ENCODE measurements at places on chromosomes 1 and 21.

- no peak for DNase-seq
Observed at GRCh38 chr1:28113242-28113572, 24.8 kb upstream of the EYA3 start.

- DNase-seq = no peak
Observed at GRCh38 chr1:180542838-180543145, 16.0 kb upstream of the OVAAL start.

GRCh38 chr1:156439777-156440183 lies 60.8 kb downstream of the MEF2D start:
- no peak for DNase-seq

DNA sequence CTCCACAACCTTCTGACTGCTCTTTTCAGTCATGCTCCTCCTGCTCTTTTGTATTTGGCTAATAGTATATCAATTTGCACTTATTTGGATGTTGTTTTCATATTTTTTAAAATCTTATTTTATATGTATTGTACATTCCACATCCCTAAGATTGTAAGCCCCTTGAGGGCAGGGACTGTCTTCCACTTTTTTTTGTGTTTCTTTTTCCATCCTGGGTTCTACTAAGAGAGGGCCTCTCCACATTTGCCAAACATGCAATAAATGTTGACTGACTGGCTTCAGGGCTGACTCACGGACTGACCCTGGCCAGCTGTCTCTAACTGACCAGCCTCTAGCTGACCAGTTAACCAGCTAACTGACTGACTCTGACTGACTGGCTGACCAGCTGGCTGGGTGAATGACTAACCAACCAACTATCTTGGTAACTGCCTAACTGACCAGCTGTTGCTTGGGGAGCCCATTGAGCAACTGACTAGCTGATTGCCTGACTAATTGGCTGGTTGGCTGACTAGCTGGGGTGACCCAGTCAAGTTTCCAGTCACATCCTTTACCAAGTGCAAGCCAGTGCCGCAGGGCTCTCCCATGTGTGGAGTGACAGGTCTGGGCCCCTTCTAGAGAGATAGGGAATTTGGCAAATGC lies 16.1 kb downstream of the CSF1 start:
- no peak for DNase-seq

- no peak for DNase-seq
Observed at GRCh38 chr1:240241278-240241677, 149.6 kb downstream of the FMN2 start.

GRCh38 chr1:53265581-53265980 lies 27.3 kb upstream of the MAGOH start:
- DNase-seq = no peak

DNA sequence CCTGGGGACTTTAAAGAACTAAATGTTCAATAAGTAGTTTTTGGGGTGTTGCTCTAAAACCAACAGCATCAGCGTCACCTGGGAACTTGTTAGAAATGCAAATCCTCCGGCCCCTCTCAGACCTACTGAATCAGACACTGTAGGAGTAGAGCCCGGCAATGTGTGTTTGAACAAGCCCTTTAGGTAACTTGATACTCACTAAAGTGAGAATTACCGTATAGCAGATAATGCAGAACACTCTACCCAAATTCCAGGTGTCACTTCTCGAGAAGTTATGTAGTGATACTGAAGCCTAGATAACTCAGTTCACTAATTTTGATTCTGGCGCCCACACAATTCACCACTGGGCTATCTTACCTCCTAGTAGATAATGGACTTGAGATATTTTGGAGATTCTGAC lies 3.7 kb upstream of the DPT start:
- DNase-seq = no peak

DNA sequence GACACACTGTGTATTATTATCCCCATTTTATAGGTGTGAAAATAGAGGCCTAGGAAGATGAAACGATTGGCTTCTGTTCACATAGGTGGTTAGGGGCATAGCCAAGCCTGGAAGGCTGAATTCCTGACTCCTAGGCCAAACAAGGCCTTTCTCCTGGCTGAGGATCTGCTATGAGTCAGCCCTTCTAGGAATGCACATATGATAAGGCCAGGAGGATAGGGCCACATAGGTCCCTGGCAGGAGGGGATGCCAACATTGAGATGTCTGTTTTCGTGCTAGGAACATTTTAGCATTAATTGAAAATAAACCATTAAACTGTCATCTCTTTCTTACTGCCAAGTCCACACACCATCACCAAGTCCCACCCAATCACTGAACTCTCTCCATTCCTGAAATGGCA lies 9.2 kb downstream of the CSMD2 start:
- DNase-seq = no peak

GRCh38 chr1:204945565-204945977 lies 74.9 kb downstream of the NFASC start:
- no peak for DNase-seq

- no peak for DNase-seq
Observed at GRCh38 chr1:230641346-230641745, 935 bp upstream of the COG2 start.

GRCh38 chr1:209831615-209832014 lies 3.8 kb downstream of the UTP25 start:
- DNase-seq = no peak

DNA sequence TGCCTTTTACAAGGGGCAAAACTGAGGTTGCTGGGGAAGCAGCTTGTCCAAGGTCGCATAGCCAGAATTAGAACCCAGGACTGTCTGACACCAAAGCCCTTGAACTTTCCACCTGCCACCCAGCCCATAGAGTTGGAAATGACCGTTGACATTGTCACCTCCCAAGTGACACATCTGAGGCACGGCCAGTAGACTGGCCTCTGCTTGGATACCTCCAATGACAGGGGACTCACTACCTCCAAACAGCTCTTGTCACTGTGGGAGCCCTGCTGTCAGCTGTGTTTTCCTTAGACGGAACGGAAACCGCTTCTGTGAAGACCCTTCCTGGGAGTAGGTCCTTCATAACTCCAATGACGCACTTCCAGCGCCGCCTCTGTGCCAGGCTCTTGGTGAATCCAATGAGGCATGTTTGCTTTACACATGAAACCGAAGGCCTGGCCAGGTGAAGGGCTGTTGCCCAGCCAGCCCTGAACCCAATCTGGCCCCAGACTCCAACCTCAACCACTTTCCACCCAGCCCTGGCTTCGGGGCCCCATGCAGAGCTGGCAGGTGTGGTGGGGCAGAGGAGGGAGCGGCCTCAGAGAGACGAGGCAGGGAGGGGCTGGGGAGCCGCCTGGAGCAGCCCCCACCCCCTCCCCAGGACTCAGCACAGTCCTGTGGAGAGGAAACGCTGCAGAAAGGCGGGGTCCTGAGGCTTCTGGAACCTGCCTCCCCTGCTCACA lies 109.2 kb upstream of the IFFO2 start:
- DNase-seq = no peak

- no peak for DNase-seq
Observed at GRCh38 chr1:169466259-169467230, 19.2 kb downstream of the SLC19A2 start.

- DNase-seq = no peak
Observed at GRCh38 chr1:52771384-52771783, 45.1 kb downstream of the ZYG11B start.

- DNase-seq = no peak
Observed at GRCh38 chr1:234611225-234611846, 1.4 kb upstream of the IRF2BP2 start.

GRCh38 chr1:228379666-228380065 lies 27.0 kb downstream of the TRIM11 start:
- no peak for DNase-seq

DNA sequence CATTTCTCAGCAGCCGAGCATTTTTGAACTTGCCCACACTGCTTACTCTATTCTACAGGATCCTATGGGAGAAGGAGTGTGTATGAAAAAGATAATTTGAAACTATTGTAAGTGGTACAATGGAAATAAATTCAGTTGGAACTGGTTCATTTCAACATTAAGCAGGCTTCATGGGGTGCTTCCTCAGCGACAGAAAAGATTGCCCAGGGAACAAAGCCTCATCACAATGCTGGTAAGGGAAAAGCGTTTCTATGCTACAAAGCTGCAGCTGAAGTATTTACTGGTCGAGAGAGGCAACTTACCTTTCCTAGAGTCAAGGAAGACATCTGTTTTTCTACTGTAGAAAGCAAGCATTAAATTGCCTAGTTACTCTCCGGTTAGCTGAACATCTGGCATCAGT lies 568.2 kb upstream of the ZP4 start:
- no peak for DNase-seq

- no peak for DNase-seq
Observed at GRCh38 chr1:219782311-219782710, 146.0 kb downstream of the SLC30A10 start.

DNA sequence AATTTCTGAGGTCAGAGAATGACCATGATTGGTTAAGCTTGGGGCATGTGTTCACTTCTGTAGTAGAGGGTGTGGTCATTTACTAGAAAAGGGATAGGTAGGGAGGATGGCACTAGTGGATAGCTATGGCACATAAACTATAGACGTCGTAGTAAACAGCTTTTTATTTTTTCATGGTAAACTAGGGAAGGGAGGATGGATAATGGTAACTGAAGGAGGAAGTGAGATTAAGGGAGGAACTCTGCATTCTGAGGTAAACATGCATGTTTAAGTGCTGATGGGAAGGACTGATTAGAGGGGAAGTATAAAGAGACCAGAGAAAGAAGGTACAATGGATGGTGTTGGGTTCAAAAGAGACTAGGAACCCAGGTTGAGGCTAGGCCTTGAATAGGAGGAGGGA lies 26.9 kb downstream of the PTGS2 start:
- no peak for DNase-seq

DNA sequence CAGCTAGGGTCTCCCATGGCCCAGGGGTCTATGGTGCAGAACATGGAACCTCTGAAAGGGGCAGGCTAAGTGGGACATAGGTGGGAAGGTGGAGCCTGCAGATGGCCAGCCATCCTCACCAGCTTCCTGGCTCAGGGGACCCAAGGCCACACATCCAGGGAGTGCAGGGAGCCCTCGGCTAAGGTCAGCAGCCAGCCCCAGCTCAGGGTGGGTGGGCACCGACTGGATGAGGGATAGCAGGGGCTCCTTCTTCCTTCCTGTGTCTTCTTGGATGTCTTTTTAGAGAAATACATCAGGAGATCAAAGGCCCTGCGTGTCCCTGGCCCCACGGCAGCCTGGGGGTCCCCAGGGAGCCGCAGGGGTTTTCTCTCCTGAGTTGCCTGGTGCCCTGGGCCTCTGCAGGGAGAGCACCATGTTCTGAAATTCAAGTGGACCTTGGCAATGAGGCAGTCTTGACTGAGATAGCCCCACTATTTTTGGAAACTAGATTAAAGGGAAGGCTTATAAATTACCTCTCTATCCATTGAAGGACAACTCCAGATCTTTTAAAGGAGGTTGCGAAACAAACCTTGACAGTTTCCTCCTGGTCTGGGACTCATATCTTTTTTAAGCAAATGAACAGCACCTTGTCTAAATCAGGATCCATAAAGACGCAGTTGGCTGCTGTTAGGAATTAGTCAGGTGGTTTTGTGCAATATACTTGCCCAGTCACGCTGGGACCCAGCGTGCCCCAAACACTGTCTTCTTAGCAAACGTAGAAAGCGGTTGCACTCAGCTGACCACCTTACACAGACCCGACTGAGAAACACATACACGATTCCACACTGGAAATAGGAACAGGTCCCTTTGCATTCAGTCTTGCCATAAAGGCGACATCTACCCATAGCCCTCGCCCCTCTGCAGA lies 242.3 kb downstream of the TOMM20 start:
- no peak for DNase-seq

- no peak for DNase-seq
Observed at GRCh38 chr21:18146820-18147219, 97.8 kb upstream of the CHODL start.

DNA sequence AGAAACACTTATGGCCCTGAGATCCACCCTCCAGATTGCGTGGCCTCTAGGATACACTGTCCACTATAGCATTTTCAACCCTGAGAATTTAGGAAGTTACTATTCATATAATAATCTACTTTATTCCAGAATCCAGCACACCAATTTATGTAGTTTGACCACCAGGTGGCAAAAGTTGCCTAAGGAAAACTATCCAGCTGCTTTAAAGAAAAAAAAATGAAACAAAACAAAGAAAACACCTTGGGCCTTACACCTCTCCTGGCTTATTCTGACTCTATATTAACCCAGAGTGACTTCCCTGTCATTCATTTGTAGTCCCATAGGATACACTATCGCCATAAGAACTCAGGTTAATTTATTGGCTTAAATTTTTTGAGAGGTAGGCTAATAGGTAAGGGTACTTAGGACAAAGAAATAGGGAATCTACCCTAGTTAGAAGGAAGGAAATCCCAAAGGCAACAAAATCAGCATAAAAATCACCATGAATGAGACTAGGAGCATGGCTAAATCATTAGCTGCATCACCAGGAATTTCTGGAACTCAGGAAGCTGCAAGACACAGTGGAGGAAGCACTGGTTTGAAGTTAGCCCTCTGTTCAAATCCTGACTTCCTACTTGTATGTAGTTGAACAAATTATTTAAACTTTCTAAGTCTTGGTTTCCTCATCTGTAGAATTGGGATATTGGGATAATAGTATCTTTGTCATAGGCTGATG lies 107.5 kb downstream of the SPAG17 start:
- no peak for DNase-seq

All from cerebellar nuclear complex (tissue), 1 donor.